ENCODE measurements at places on chromosomes 16 and 17.

DNA sequence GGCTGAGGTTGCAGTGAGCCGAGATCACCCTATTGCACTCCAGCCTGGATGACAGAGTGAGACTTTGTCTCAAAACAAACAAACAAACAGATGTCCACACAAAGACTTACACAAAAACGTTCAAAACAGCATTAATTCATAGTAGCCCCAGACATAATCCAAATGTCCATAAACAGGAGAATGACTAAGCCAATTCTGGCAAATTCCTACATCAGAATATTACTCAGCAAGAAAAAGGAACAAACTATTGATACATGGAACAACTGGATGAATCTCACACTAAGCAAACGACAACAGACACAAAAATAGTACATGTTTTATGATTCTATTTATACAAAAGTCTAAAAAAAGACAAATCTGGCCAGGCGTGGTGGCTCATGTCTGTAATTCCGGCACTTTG is 10.8 kb upstream of the KPNB1 start:
- DNase-seq, result no peak

DNA sequence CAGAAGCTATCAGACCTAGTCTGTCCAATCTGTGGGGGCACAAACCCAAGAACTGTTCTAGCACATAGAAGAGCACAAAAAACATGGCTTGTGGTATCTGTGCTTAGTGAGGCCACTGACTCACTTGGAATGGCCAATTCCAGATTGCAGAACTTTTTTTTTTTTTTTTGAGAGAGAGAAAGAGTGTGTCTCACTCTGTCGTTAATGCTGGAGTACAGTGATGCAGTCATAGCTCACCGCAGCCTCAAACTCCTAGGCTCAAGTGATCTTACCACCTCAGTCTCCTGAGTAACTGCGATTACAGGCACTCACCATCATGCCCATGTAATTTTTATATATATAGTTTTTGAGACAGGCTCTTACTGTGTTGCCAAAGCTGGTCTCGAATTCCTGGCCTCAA is 77.2 kb upstream of the CLEC3A start:
- DNase-seq, result no peak

DNA sequence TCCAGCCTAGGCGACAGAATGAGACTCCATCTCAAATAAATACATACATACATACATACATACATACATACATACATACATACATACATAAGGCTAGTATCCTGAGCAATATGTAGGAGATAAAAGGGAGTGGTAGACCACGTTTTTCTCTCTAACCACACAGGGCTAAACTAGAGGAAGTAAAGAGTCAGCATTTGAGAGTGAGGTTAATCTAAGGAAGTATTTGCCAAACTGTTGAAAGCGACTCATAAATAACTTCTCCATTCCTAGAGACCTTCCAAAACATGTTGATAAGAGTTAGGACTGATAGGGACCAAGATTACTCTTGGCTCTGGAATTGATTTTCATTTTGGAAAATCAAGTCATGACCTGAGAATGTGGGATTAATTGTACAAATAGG is 68.9 kb downstream of the NEUROD2 start:
- no peak for DNase-seq

- DNase-seq, result peak; percentile 47
Measured at GRCh38 chr16:77211880-77212740, 12.9 kb downstream of the SYCE1L start.

DNA sequence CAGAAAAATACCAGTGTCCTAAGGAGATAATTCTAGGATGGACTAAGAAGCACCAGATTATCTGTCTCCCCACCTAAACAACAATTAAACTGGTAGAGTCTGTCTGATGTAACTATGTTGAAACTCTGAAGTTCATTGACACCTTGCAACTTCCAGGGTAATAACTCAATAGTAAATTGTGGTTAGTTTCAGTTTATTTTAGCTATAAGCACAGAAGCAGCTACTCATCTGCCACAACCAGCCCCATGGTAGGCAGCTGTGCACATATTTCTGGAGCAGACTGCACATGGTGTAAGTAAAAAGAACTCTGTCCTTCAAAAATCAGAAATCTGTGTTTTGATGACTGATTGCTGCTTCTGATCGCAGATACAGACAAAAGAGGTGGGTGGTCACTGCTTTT is 852.1 kb downstream of the CDH11 start:
- DNase-seq, result no peak

- DNase-seq, result no peak
Measured at GRCh38 chr16:30482366-30482765, 9.8 kb downstream of the ITGAL start.

- DNase-seq, result no peak
Measured at GRCh38 chr17:31144428-31144827, 49.7 kb downstream of the NF1 start.

DNA sequence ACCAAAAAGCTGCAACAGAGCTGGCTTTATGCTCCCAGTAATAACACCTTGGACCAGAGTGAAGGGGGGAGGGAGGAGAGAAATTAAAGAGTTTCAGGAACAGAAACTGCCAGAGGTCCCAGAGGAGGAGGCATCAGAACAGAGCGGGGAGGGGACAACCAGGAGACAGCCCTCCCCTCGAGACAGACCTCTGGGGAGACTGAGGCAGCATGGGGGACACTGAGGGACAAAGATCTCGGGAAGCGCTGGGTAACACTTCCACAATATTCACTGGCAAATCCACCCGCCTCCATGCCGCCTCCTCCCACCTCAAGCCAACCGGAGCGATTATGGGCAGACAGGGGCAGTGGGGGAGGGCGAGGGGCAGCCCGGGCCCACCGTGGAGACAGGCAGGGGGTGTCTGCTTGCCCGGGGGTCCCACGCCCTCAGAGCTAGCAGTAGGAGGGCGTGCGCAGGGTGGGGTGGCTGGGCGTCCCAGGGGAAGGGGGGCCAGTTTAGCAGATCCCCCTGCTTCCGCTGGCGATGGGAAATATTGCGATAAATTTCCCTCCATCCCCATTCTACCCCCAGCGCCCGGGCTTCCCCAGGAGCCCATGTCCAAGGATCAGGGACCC is 1.2 kb downstream of the PCGF2 start:
- no peak for DNase-seq

GRCh38 chr17:32285306-32285705 is 19.7 kb downstream of the RHBDL3 start:
- no peak for DNase-seq
